Neural crest cell (in vitro differentiated cells): ENCODE measurements at places on chromosomes 16 and 17. TPM values are rescaled to one million over a fixed set of nuclear protein-coding genes. Genes with fewer than 3 reads are reported as not detected.

DNA sequence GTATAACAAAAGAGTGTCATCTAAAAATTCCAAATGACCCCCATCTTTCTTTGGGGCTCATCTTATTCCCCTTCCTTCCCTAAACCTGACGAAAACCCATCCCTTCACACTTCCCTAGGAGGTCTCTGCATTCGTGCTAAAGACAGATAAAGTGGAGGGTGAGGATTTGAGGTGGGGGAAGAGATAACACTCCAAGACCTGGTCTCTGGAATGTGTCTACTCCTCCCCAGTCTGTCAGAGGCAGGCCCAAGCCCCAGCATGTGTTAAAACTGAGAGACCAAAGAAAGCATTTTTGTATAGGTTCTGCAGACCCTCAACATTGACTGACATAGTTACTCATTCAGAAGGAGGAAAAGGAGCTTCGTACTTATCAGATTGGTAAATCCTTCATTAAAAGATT is 11.0 kb upstream of the LHX1 start:
- DNase-seq = no peak

- no peak for DNase-seq
Observed at GRCh38 chr16:68375801-68376536, 65.2 kb downstream of the PRMT7 start.

DNA sequence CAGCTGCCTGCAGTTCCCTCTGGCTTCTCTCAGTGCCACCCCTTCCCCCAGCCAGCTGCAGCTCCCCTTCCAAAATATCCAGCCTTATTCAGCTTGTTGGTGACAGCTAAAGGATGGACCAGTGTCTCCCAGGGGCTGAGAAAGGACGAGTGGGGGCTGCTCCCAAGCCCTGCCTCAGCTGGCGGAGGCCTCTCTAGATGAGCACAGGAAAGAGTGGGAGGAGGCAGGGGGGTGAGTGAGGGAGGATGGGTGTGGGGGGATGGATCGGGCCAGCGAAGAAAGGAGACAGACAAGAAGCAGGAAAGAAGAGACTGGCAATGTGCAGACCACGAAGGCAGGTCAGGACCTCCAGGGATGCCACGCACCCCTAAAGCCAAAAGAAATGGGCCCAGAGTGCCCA is 17.5 kb downstream of the PIPOX start:
- DNase-seq = no peak

The MAP2K6 gene
- 45.4 and 48.4 TPM in 2 replicates for total RNA-seq

GRCh38 chr16:88339930-88340754 is 42.6 kb upstream of the ZNF469 start:
- no peak for DNase-seq
